Gastrocnemius medialis (tissue), 4 donors: ENCODE measurements at places on chromosomes 1 and 21.
A peak's percentile ranks its signal among the peaks of the same experiment; 100 is the strongest.

- no peak for DNase-seq
- peaks cover 26% of the 10 kb centered on the region for H3K36me3 ChIP-seq
- H3K27ac ChIP-seq = peak overlapping the region; percentile 80
- H3K27me3 ChIP-seq = no peaks in the 10 kb centered on the region
- H3K4me3 ChIP-seq = peak overlapping the region; percentile 81
Measured at GRCh38 chr1:169367096-169367685, 406 bp downstream of the NME7 start.

DNA sequence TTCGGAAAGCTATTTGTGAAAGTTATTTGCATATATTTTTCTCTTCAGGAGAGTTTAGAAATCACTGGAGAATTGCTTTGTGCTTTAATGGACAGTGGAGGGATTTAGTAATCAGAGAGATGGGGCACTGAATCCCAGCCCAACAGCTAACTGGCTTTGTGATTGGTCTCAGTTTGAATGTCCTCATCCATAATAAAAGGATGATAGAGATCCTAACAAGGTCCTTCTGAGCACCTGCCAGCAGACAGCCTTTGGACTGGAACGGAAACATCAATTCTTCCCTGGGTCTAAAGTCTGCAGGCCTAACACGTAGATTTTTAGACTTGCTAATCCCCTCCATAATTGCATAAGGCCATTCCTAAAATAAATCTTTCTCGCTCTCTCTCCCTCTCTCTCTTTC, 112.0 kb upstream of the ADAMTS5 start:
- H3K4me1 ChIP-seq = peaks cover 13% of the 10 kb centered on the region
- no peak for DNase-seq
- no peaks in the 10 kb centered on the region for H3K36me3 ChIP-seq

GRCh38 chr1:199766218-199766792, 261.2 kb upstream of the NR5A2 start:
- no peak overlapping the region for H3K27ac ChIP-seq
- no peak overlapping the region for H3K4me3 ChIP-seq
- no peaks in the 10 kb centered on the region for H3K27me3 ChIP-seq
- no peaks in the 10 kb centered on the region for H3K4me1 ChIP-seq

DNA sequence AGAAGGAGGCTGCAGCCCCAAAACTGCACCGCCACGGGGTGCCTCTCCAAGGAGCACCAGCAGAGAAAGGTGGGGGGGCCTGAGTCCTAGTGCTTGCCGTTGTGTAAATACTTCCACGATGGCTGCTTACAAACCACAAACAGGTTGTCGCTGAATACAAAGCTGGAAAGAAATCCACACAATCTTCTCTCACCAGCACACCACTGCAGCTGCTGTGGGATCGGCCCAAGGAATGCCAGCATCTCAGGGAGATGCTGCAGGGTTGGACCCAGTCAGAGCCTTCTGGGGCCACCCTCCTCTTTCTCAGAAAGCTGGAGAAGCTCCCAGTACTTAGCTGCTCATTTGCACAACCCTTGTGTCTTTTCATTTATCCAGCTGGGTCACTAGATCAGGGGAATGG, 3.0 kb upstream of the S100A14 start:
- H3K27me3 ChIP-seq = no peaks in the 10 kb centered on the region
- H3K4me1 ChIP-seq = peaks cover 7% of the 10 kb centered on the region
- no peaks in the 10 kb centered on the region for H3K36me3 ChIP-seq
- H3K4me3 ChIP-seq = no peak overlapping the region
- no peak for DNase-seq
- H3K27ac ChIP-seq = no peak overlapping the region

- no peaks in the 10 kb centered on the region for H3K4me1 ChIP-seq
- no peaks in the 10 kb centered on the region for H3K27me3 ChIP-seq
- no peak for DNase-seq
- H3K36me3 ChIP-seq = no peaks in the 10 kb centered on the region
Measured at GRCh38 chr21:43308101-43308814, 118.7 kb downstream of the SIK1 start.

DNA sequence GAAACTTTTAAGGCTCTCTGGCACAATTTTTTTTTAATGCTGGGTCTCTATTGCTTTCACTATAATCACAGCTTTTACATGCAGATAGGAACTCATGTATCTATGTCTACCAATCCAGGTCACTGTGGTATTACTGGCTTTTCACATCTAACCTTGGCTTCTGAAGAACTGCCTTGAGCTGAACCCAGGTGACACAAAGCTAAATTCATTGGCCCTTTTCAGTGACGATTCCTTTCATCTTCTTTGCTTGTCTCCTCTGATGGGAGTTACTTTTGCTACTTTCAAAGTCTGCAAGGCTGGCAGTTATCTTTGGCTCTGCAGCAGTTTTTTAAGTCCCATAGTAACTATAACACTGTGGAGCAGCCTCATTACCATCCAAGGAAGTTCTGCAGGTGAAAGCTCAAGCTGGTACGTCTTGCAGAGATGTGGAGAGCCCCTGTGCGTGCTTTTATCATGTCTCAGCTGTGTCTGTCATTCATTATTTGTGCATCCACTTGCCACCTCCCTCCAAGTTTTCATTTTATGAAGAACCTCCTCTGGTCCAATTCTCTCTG, 364.3 kb downstream of the VAV3 start:
- no peaks in the 10 kb centered on the region for H3K27me3 ChIP-seq
- H3K27ac ChIP-seq = no peak overlapping the region
- no peak for DNase-seq
- H3K4me3 ChIP-seq = no peak overlapping the region
- H3K4me1 ChIP-seq = no peaks in the 10 kb centered on the region

DNA sequence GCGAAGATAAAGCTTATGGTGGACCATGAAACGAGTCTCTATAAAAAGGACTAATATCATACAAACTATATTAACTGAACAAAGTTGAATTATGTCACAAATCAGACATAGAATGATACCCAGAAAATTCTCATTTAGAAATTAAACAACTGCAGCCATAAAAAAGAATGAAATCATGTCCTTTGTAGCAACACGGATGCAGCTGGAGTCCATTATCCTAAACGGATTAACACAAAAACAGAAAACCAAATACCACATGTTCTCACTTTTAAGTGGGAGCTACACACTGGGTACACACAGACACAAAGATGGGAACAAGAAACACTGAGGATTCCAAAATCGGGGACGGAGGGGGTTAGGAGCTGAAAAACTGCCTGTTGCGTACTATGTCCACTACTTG, 11.5 kb downstream of the COP1 start:
- H3K27me3 ChIP-seq = no peaks in the 10 kb centered on the region
- no peak overlapping the region for H3K27ac ChIP-seq
- H3K4me1 ChIP-seq = peaks cover 15% of the 10 kb centered on the region
- no peak overlapping the region for H3K4me3 ChIP-seq

DNA sequence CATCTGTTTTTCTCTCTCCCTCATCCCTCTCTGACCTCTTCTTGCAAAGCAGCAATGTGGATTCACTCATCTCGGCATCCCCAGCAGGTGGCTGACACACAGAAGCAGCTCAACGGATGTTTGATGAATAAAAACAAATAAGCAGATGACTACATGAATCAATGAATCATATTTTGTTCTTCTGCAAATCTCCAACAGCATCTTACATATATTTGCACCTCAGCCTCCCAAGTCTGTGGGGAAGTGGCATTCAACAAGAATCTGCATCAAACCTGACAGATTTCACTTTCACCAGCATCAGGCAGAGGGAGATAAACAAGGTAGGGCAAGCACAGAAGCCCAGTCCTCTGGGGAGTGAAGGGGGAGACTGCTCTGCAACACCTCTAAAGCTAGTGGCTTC, 34.0 kb downstream of the CAPN8 start:
- no peak overlapping the region for H3K4me3 ChIP-seq
- no peaks in the 10 kb centered on the region for H3K4me1 ChIP-seq
- H3K27ac ChIP-seq = no peak overlapping the region
- DNase-seq = no peak

DNA sequence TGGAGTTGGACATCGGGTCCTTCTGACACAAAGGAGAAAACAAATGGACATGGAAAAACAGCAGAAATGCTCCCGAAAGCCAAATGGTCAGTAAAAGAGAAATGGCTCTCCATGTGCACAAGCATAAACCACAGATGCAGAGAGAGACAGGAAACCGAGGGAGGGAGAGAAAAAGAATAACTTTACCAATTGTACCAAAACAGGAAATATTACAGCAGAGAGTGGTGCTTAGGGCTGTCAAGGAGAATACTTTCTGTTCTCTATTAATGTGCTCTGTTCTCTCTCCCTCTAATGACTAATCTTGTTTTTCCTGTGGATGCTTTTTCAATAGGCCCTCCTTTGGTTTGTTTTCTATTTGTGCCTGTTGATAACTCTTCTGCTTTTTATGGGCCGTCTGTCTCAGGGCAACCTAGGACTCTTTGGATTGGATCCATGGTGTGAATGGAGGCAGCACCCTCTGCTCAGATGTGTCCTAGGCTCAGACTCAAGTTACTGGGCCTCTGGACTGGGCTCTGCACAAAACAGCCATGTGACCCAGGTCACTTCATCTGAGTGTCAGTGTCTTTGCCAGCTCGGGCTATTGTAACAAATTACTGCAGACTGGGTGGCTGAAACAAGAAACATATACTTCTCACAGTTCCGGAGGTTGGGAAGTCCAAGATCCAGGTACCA, 663.0 kb downstream of the NPHP4 start:
- no peaks in the 10 kb centered on the region for H3K36me3 ChIP-seq
- H3K4me1 ChIP-seq = no peaks in the 10 kb centered on the region
- no peak for DNase-seq
- no peaks in the 10 kb centered on the region for H3K27me3 ChIP-seq
- no peak overlapping the region for H3K4me3 ChIP-seq

- peak; percentile 28 for DNase-seq
- H3K4me3 ChIP-seq = peak within 1 kb of the TSS; percentile 75
- no peaks in the 10 kb centered on the region for H3K36me3 ChIP-seq
- peak within 1 kb of the TSS; percentile 83 for H3K27ac ChIP-seq
- no peaks in the 10 kb centered on the region for H3K27me3 ChIP-seq
Measured at GRCh38 chr1:232805269-232806185, at the start of gene MAP10. MAP10 (plus strand) TSS chr1:232805416; CDS start chr1:232805450, 34 bp downstream.

- no peaks in the 10 kb centered on the region for H3K4me1 ChIP-seq
- DNase-seq = no peak
- no peaks in the 10 kb centered on the region for H3K36me3 ChIP-seq
- no peak overlapping the region for H3K4me3 ChIP-seq
- H3K27ac ChIP-seq = no peak overlapping the region
Measured at GRCh38 chr1:30420519-30421050, 302.8 kb downstream of the MATN1 start.

DNA sequence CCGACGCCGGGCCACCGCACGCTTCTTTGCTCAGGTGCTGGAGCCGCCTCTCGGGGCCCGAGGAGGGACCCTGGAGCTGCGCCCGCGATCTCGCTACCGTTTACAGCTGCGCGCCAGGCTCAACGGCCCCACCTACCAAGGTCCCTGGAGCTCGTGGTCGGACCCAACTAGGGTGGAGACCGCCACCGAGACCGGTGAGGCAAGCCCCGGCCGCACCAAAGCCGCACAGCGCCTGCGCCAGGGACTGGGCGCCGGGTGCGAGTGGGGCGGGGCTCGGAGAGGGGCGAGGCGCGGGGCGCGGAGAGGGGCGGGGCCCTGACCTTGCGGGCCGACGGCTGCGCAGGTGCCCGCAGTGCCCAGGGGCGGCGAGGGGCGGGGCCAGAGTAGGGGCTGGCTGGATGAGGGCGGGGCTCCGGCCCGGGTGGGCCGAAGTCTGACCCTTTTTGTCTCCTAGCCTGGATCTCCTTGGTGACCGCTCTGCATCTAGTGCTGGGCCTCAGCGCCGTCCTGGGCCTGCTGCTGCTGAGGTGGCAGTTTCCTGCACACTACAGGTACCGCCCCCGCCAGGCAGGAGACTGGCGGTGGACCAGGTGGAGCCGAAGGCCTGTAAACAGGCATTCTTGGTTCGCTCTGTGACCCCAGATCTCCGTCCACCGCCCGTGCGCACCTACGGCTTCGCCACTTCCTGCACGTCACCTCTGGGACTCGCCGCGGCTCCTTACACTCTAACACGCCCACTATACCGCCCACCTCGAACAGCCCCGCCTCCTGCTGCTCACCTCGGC, 9.8 kb upstream of the CDC20 start:
- peak overlapping the region; percentile 64 for H3K4me3 ChIP-seq
- H3K27me3 ChIP-seq = no peaks in the 10 kb centered on the region
- H3K27ac ChIP-seq = peak overlapping the region; percentile 73
- peak; percentile 46 for DNase-seq
- H3K36me3 ChIP-seq = no peaks in the 10 kb centered on the region

GRCh38 chr1:67463298-67463955, 33.2 kb upstream of the SERBP1 start:
- H3K4me3 ChIP-seq = no peak overlapping the region
- H3K27me3 ChIP-seq = no peaks in the 10 kb centered on the region
- H3K27ac ChIP-seq = peak overlapping the region; percentile 83

DNA sequence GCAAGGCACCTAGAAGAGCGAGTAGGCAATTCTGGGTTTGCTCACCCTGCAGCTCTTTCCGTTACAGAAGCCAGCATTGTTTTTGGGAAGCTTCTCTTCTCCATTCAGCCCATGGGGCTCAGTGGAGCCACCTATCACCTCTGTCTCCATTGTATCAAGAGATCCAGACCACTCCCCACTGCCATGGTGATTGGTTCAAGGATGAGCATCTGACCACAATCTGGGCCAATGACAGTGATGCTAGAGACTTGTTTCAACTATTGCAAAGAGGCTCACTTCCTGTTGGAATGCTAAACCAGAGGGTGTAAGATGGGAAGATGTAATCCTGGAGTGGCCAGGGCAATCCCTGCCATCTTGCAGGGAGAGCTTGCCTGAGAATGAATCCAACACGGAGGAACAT, 6.6 kb downstream of the SPATA21 start:
- H3K36me3 ChIP-seq = no peaks in the 10 kb centered on the region
- no peaks in the 10 kb centered on the region for H3K4me1 ChIP-seq
- H3K4me3 ChIP-seq = no peak overlapping the region
- no peaks in the 10 kb centered on the region for H3K27me3 ChIP-seq
- no peak for DNase-seq

GRCh38 chr21:43717967-43718871, 710 bp upstream of the PDXK start:
- no peaks in the 10 kb centered on the region for H3K27me3 ChIP-seq
- no peaks in the 10 kb centered on the region for H3K36me3 ChIP-seq
- DNase-seq = no peak
- H3K27ac ChIP-seq = peak overlapping the region; percentile 72

GRCh38 chr1:1920608-1921458, 1.8 kb upstream of the TMEM52 start:
- H3K36me3 ChIP-seq = no peaks in the 10 kb centered on the region
- H3K4me1 ChIP-seq = peaks cover 20% of the 10 kb centered on the region
- H3K4me3 ChIP-seq = no peak overlapping the region
- H3K27ac ChIP-seq = no peak overlapping the region
- no peak for DNase-seq

DNA sequence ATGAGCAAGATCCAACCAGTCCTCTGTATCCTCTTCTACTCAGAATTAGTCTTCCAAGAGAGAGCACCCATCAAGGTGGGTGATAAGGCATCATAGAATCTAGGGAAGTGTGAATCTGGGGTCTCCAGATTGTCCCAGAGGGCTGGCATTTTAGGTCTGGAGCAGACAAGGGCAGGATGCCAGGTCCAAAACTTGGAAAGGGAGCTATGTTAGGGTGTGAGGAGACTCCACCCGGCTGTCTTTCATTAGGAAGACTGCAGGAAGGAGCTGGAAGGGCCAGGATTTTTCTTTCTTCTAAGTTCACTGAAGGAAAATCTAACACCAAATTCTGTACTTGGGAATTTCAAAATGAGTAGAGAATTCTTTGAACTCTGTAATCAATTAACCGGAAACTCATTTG, 86.1 kb upstream of the BMP8A start:
- H3K4me1 ChIP-seq = peaks cover 33% of the 10 kb centered on the region
- no peak for DNase-seq
- no peak overlapping the region for H3K27ac ChIP-seq
- H3K4me3 ChIP-seq = no peak overlapping the region
- H3K36me3 ChIP-seq = no peaks in the 10 kb centered on the region

- no peak for DNase-seq
- H3K27me3 ChIP-seq = no peaks in the 10 kb centered on the region
- H3K36me3 ChIP-seq = peaks cover 3% of the 10 kb centered on the region
- no peak overlapping the region for H3K27ac ChIP-seq
- no peak overlapping the region for H3K4me3 ChIP-seq
Measured at GRCh38 chr1:206734499-206735142, 36.0 kb upstream of the IL19 start.
